GDM1 (cell line): ENCODE measurements at places on chromosomes 2 and 18.

- no peak for DNase-seq
Observed at GRCh38 chr18:79496237-79496977, 100.7 kb downstream of the NFATC1 start.

GRCh38 chr2:99841749-99842148 lies 300.6 kb downstream of the AFF3 start:
- no peak for DNase-seq

DNA sequence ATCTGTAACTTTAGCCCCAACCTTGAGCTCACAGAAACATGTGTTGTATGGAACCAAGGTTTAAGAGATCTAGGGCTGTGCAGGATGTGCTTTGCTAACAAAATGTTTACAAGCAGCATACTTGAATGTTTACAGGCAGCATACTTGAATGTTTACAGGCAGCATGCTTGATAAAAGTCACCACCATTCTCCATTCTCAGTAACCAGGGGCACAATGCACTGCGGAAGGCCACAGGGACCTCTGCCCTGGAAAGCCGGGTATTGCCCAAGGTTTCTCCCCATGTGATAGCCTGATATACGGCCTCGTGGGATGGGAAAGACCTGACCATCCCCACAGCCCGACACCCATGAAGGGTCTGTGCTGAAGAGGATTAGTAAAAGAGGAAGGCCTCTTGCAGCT lies 52.4 kb downstream of the LONRF2 start:
- no peak for DNase-seq

DNA sequence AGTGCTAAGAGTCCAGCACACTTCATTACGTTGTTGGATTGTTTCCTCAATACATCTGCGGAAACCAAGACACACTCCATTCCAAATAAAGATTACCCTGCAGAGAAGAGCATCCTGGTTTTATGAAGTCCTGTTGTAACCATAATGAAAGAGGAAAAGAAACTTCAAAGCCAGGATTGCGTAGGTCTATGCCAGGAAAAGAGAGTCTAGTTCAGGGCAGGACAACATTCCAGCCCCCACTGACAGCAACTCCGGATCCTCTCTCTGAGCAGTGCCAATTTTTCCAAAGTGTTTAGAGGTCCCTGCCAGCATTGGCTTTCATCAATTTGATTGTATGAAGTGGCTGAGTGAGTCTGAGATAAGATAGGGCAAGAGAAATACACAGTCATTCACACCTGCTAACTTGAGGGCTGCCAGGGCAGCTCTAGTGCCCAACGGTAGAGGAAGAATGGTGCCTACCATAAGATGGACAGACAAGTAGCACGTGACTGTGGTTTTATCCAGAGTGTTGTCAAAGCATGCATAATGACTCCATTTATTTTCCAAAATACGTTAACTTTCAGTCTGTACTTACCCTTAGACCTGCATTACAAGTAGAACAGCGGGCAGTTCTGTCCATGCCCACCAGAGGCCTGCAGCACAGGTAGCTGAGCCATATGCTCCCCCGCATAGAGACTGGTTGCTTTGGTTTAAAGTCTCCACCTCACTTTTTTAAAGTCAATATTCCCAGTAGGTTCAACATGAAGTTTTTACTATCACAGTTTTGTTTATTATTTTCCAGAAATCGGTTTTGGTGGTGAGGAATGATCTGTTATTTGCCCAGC lies 23.7 kb downstream of the PIEZO2 start:
- DNase-seq, result no peak

- DNase-seq, result no peak
Observed at GRCh38 chr18:2851771-2852170, 5.0 kb downstream of the EMILIN2 start.

- no peak for DNase-seq
Observed at GRCh38 chr18:77133051-77133834, 660 bp upstream of the MBP start.

DNA sequence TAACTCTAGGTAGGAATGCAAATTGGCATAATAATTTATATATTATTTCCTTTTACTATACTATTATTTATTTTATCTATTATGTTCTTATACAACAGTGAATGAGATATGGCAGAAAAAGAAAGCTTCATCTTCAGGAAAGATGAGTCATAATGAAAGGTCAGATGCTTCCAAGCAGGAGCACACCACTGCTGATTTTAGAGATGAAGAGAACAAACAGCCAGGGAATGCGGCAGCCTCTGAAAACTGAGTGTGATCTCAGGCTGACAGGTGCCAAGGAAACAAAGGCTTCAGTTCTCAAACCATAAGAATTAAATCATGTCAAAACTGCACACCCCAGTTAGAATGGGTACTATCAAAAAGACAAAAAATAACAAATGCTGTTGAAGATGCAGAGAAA lies 149.0 kb downstream of the CCDC178 start:
- no peak for DNase-seq

DNA sequence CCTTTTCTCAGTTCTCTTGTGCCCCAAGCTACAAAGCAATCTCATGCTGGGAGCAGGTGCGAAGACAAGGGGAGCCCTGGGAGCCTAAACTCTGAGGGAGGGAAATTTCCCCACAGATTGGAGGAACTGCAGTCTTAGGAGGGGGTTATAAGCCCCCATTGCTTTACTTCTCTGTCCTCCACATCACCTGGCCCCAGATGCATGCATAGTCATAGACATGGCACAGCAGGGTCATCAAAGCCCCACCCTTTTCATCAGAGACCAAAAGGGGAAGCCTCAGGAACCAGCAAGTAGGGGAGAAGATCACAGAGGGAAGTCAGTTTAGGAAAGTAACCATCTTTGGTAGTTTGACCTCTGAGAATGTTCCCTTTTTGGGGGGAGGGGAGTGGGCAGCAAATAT lies 33.7 kb downstream of the LANCL1 start:
- DNase-seq, result peak; percentile 11

GRCh38 chr2:231791107-231791506 lies 4.9 kb downstream of the COPS7B start:
- no peak for DNase-seq

GRCh38 chr2:43478412-43479086 lies 117.3 kb downstream of the THADA start:
- no peak for DNase-seq

DNA sequence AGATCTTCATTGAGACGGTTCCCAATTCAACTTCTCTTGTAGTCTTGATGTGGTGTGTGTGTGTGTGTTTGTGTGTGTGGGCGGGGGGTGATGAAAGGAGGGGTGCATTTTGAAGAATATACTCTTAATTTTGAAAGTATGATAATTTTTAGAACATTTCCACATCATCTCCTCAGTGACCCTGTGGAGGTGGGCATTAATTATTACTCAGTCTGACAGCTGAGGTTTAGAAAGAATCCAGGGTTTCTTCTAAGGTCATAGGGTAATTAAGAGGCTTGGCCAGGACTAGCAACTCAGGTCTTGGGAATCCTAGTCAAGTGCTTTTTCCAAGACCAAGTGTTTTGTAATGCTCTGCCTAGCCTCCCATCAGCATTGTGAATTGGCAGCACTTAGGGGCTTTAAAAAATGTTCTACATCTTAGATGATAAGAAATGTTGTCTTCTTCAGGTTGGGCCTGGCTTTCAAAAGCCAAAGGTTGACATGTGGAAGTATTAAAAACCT lies 100.5 kb downstream of the SPTBN1 start:
- no peak for DNase-seq

- peak; percentile 16 for DNase-seq
Observed at GRCh38 chr2:109164739-109165221, 35.8 kb downstream of the SH3RF3 start.

DNA sequence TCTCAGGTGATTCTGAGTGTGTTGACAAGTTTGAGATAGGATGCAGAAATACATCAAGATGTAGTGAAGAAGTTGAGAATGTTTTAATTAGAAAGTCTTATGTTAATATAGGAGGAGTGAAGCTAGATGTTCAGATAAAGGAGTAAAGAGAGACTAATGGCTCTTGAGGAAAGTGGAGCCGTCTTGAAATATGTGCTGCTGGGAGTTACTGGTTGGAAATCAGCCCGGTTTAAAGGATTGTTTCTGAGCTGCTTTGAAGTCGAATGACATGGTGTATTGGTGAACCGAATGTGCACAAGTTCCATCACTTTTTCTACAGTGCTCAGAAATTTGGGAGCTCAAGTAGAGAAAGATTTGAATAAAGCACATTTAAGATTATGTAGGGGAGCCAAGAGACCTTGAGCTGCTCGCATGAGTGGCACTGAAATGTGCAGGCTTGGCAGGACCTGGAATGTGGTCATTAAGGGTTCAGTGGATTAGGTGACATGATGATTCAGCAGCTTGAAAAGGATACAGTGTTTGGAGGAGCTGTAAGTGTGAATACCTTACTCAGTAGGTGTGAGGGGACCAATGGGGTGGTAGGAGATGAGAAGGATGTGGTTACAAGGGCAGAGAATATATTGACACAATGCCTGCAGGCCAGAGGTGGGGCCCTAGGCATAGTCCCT lies 68.6 kb downstream of the CAB39 start:
- no peak for DNase-seq

DNA sequence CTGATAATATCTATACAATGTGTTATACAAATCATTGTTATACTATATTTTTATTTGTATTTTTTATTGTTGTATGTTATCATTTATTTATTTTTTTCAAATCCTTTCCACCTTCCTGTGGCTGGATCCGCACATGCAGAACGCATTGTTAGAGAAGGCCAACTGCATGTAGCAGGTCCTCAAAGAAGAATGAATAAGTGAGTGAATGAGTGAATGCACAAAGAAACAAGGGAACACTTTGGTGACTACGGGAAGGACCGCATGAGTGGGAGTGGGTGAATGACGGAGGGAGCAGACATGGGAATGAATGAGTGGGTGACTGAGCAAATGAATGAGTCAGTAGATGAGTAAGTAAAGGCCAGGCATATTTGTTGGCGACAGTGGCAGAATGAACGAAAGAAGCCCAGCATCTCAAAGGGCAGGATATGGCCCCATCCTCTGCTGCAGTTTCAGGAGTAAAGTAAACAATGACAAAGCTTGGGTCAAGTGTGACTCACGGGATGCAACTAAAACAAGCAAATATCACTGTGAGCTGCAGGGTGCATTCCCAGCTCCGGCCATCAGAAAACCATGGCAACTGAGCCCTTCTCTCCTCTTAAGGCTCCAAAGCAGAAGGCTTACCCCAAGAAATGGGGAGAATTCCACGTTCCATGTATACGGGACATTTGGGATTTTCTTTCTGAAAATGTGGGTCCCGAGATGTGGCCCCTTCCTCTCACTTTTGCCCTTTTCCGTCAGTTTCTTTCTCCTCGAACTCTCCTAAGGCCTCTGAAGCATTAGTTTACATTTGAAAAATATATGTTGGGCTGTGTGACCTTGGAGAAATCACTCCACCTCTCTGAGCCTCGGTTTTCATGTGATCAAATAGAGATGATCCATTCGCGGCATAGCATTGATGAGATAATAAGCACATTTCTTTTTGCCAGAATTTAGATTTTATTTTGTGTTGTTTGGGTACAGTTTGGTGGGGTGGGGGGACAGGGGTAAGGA lies 24.5 kb downstream of the KCNF1 start:
- DNase-seq, result no peak

- DNase-seq, result no peak
Observed at GRCh38 chr2:98519851-98520250, 75.2 kb downstream of the INPP4A start.

- no peak for DNase-seq
Observed at GRCh38 chr18:76578571-76579300, 83.7 kb upstream of the ZNF516 start.

DNA sequence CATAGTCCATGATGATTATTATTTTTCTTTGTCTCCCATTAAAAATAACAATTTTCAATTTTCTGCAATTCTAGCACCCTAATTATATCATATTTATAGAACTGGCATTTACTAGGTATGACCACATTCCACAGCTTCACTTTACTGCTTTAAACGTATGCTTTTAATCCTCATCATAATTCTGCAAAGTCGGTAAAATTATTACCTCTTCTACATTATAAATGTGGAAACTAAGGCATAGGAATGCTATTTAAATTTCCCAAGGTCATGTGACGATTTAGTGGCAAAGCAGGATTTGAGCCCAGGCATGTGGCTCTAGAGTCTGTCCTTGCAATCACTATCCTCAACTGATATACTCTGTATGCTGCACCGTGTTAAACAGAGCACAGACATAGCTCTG lies 866.4 kb downstream of the EPHA4 start:
- DNase-seq, result no peak

- no peak for DNase-seq
Observed at GRCh38 chr2:25700221-25700660, 26.9 kb upstream of the DTNB start.

- no peak for DNase-seq
Observed at GRCh38 chr18:78561757-78562510, 417.7 kb upstream of the SALL3 start.

GRCh38 chr2:235642446-235643098 lies 148.7 kb downstream of the AGAP1 start:
- no peak for DNase-seq

DNA sequence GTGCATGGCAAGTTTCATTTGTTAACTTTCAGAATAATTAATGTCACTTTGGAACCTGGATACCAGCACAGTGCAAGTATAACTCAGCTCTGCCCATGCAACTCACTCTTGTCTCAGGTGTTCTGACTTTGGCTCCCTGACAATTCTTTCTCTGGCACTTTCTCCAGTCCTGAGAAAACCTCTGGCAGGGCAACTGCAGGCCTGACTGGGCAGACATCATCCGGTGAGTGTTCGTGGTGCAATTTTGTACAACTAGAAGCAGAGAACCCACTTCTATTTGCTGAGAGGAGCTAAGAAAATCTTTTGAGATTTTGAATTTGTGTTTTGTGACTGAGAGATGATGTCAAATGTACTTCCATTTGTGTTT lies 143.0 kb downstream of the AQP4 start:
- DNase-seq, result no peak

- no peak for DNase-seq
Observed at GRCh38 chr18:50610349-50610748, 50.5 kb downstream of the MAPK4 start.

DNA sequence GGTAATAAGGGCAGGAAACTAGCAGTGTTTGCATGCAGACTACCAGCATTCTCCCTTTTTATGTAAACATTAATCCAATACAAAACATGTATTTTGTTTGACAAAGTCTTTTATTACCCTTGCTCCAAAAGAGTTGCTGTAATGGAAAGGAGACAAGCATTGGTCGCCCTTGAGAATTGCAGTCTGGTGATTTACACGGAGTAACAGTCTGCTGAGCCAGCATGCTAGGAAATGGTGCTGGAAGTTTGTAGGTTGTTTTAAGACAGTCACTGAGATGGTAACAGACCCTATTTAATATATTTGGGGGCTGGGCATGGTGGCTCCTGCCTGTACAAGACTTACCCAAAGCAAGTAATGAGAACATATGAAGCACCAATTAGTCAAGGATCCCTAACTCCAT lies 2.8 kb upstream of the PRKCE start:
- no peak for DNase-seq

- no peak for DNase-seq
Observed at GRCh38 chr2:47024046-47024445, 108.4 kb upstream of the MCFD2 start.

DNA sequence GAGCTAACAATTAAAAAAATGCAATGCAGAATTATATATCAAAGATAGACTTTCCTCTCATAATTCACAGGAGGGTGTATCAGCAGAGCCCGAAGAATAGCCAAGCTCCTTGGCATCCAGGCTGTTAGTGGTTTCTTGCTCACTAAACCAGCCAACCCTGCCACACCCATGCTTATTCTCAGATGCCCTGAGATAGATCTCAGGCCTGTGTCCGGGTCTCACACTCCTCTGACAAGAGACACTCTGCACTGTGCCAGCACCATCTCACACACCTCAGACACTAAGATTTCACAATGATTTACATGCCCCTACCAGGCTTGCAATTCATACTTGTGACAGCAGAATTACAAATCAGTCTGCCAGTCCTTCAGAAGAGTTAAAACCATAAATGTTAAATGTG lies 64.5 kb downstream of the OSBPL1A start:
- no peak for DNase-seq

- no peak for DNase-seq
Observed at GRCh38 chr2:53177327-53177726, 590.3 kb upstream of the CHAC2 start.
